Left ventricle myocardium superior (tissue), 1 donor: ENCODE measurements at places on chromosomes 6 and 20. TPM values are rescaled to one million over a fixed set of nuclear protein-coding genes. Genes with fewer than 3 reads are reported as not detected.

PPP1R16B gene
- total RNA-seq = 9.4 TPM

- DNase-seq = no peak
These were observed 4.4 kb upstream of the VIP start for GRCh38 chr6:152746172-152746553.

TUBB2B gene
- total RNA-seq = 1.0 TPM

- no peak for DNase-seq
These were observed 44.7 kb downstream of the SOBP start for GRCh38 chr6:107534571-107535141.

FLOT1 gene
- total RNA-seq = 238 TPM
